Epithelial cell of umbilical artery (primary cell): ENCODE measurements at places on chromosomes 6 and 20. TPM values are rescaled to one million over a fixed set of nuclear protein-coding genes. Genes with fewer than 3 reads are reported as not detected.

BIRC7 gene
- total RNA-seq: not detected in 2 replicates

DDX43 gene
- total RNA-seq: 0.65 and 1.5 TPM in 2 replicates

ZNF292 gene
- total RNA-seq: 18.8 and 30.9 TPM in 2 replicates

IP6K3 gene
- not detected in 2 replicates for total RNA-seq

SAMD3 gene
- total RNA-seq: not detected in 2 replicates

VSX1 gene
- total RNA-seq: not detected in 2 replicates

GNMT gene
- total RNA-seq: not detected in 2 replicates

AHCY gene
- 124 and 130 TPM in 2 replicates for total RNA-seq
